Breast epithelium (tissue), 4 donors: ENCODE measurements at places on chromosomes 2 and 18.
A peak's percentile ranks its signal among the peaks of the same experiment; 100 is the strongest.

GRCh38 chr2:105139556-105140239 lies 101.8 kb downstream of the MRPS9 start:
- H3K27me3 ChIP-seq: no peaks in the 10 kb centered on the region
- DNase-seq: no peak
- H3K27ac ChIP-seq: no peak overlapping the region
- no peak overlapping the region for H3K4me3 ChIP-seq
- H3K4me1 ChIP-seq: no peaks in the 10 kb centered on the region

DNA sequence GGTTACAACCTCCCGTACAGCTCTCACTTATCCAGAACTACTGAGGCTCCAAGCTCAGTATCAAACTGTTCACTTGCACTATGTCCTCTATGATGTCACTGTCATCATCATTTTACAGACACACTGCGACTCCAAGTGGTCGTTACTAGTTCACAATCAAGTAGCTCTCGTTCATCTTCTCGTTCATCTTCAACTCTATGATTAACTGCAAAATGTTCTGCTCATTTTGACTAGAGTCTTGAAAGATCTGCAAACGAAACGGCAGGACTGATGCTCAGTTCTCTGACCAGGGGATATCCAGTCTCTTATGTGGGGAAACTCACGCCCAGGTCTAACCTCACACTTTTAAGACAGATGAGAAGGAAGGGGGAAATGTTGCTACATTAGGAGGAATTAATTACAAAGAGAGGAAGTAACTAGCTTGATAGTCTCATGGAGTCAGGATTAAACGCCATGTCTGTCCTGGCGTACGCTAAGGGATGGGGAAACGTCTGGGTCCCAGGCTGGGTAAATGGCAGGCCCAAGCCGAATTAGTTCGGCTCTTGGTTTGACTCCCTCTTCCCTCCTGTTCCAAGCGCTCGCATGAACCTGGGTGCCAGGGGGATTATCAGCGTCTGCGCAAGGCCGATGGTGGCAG lies 794 bp upstream of the CHCHD5 start:
- no peaks in the 10 kb centered on the region for H3K4me1 ChIP-seq
- no peak for DNase-seq
- H3K4me3 ChIP-seq: peak overlapping the region; percentile 62
- H3K36me3 ChIP-seq: no peaks in the 10 kb centered on the region

GRCh38 chr2:230601510-230601909 lies 111.1 kb upstream of the CAB39 start:
- no peaks in the 10 kb centered on the region for H3K36me3 ChIP-seq
- H3K27ac ChIP-seq: no peak overlapping the region
- no peaks in the 10 kb centered on the region for H3K27me3 ChIP-seq
- no peaks in the 10 kb centered on the region for H3K4me1 ChIP-seq

DNA sequence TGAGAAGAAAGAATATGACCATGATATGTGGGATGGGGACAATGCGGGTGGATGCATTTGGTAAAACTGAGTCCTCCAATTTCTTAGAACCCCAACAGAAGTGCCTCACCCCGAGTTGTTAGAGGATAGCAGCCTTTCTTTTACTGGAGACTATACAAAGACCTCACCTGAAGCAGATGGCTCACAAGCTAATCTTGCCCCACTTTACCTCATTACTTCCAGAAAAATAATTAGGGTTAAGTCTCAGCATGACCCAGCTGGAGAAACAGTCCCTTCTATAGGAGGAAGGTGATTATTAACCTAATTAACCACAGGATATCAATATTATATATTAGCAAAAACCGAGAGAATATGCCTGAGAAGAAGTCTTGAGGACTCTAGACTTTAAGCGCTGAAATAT lies 128.4 kb downstream of the PDE1A start:
- H3K27ac ChIP-seq: no peak overlapping the region
- no peak for DNase-seq
- no peaks in the 10 kb centered on the region for H3K4me1 ChIP-seq
- no peaks in the 10 kb centered on the region for H3K27me3 ChIP-seq
- H3K4me3 ChIP-seq: no peak overlapping the region
- H3K36me3 ChIP-seq: no peaks in the 10 kb centered on the region

- no peaks in the 10 kb centered on the region for H3K27me3 ChIP-seq
- H3K27ac ChIP-seq: no peak overlapping the region
- DNase-seq: no peak
- no peaks in the 10 kb centered on the region for H3K4me1 ChIP-seq
- H3K36me3 ChIP-seq: no peaks in the 10 kb centered on the region
- H3K4me3 ChIP-seq: no peak overlapping the region
These were observed 29.1 kb downstream of the ALMS1 start for GRCh38 chr2:73414696-73415095.

GRCh38 chr2:11250400-11251196 lies 93.8 kb downstream of the ROCK2 start:
- H3K27me3 ChIP-seq: no peaks in the 10 kb centered on the region
- no peak for DNase-seq
- H3K4me3 ChIP-seq: no peak overlapping the region
- no peaks in the 10 kb centered on the region for H3K36me3 ChIP-seq
- no peak overlapping the region for H3K27ac ChIP-seq

GRCh38 chr2:28400419-28400818 lies 7.8 kb downstream of the FOSL2 start:
- H3K27me3 ChIP-seq: no peaks in the 10 kb centered on the region
- peaks cover 13% of the 10 kb centered on the region for H3K36me3 ChIP-seq
- H3K4me3 ChIP-seq: no peak overlapping the region
- H3K4me1 ChIP-seq: no peaks in the 10 kb centered on the region
- DNase-seq: no peak
- peak overlapping the region; percentile 86 for H3K27ac ChIP-seq
